ENCODE measurements at places on chromosomes 12 and 14.

GRCh38 chr14:67508956-67509355, 20.4 kb upstream of the TMEM229B start:
- no peak for DNase-seq

GRCh38 chr14:41615011-41615595, 8.4 kb downstream of the LRFN5 start:
- no peak for DNase-seq

- no peak for DNase-seq
Observed at GRCh38 chr12:49917166-49917787, 13.6 kb upstream of the FAIM2 start.

DNA sequence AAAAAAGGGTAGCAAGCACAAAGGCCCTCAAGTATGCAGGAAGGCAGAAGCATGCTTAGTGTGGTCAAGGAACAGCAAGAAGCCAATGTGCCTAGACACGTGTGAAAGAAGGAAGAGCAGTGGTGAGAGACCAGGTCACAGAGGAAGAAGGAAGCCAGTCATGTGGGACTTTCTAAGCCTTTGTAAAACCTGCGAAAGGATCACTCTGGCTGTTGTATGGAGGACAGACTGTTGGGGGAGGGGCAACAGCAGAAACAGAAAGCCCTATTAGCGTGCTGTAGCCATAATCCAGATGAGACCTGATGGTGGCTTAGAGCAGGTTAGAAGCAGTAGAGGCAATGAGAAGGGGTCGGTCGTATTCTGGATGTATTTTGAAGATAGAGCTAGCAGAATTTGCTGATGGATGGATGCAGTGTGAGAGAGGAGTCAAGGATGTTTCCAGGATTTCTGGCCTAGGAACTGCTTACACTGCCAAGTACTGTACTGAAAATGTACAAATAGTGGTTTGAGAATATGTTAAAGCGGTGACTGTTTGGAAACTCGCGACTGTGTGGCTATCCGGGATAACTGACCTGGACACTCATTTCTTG, 5.7 kb upstream of the MLF2 start:
- DNase-seq = no peak

DNA sequence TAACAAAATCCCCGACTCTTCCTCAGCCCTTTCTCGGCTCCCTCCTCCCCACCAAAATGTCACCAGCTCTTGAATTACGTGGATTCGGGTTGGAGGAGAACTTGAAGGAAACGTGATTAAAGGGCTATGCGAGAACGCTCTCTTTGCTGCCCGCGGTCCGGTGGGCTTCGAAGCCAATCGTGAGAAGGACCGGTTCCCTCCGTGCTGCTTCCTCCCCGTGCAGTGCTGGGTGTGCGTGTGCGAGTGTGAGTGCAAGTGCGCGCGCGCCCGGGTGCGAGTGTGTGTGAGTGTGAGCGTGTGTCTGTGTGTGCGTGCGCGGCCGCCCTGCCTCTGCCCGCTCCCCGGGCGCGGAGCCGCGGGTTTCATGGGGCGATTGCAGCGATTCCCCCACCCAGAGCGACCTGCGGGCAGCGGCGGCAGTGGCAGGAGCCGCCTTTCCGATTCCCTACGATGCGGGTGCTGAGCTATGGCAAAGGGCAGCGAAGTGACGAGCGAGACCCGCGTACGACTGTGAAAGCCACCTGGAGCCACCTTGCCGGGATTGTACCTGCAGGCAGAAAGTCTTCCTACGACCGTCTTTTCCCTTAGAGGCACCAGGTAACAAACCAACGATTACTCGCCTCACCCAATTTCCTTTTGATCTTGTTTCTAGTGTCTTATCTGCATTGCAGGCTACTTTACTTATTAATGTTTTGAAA, 1.4 kb downstream of the LRFN5 start:
- no peak for DNase-seq
